ENCODE measurements at places on chromosomes 2 and 18. TPM values are rescaled to one million over a fixed set of nuclear protein-coding genes. Genes with fewer than 3 reads are reported as not detected.

Gene NOL4
- total RNA-seq, result not detected

Gene ACMSD
- total RNA-seq, result not detected

Gene STARD6
- not detected for total RNA-seq

Gene CDH2
- 368 TPM for total RNA-seq

All from smooth muscle cell of the pulmonary artery (primary cell).